ENCODE measurements at places on chromosomes 7 and 10.

- DNase-seq, result peak; percentile 57
Observed at GRCh38 chr7:26200038-26200443, 505 bp downstream of the HNRNPA2B1 start.

DNA sequence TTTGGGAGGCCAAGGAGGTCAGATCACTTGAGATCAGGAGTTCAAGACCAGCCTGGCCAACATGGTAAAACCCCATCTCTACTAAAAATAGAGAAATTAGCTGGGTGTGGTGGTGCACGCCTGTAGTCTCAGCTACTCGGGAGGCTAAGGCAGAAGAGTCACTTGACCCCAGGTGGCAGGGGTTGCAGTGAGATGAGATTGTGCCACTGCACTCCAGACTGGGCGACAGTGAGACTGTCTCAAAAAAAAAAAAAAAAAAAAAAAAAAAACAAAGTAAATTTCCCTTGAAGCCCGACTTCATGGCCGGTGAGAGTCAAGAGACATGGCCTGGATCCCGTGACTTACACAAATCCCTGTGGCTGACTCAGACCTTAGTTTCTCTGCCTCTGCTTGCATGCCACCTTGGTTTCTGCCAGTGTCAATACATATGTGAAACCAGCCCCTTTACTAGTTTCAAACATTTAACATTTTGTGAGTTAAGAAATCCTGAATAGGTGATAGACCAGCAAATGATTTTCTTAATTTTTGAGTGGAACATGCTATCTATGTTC, 62.8 kb downstream of the ZEB1 start:
- no peak for DNase-seq

DNA sequence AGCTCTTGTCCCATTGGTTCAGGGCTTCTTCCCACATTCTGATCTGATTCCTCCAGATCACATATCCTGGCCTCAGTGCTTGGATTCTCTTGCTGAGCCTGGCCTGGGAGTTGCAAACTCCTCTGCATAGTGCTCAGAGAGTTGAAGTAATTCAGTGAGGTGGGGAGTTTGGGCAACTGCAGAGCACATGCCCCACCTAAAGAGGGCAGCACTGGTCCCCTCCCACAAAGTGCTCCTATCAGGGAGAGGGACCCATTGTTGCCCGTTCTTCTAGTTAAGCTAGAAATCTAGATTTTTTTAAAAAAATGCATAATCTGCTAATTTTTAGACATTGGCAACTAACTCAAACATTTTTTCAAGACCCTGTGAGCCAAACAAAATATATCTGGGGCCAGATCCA, 45.1 kb downstream of the CHN2 start:
- no peak for DNase-seq

DNA sequence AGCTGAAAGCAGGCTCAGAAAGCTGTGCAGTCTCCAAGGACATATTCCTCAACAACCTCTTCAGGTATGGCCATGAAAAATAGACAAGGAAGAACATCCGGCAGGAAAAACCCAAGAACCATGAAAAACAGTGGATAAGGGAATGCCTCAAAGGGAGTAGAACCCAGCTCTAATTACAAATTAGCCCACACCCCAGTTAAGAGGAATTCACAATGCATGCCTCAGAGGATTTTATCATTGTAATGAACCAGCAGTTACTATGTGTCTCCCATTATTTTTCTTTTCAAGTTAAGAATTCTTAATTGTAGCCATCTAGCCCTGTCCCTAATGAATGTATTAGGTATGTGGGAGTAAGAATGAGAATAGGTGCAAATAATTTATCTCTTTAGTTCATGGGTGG, 19.7 kb upstream of the TNKS2 start:
- DNase-seq, result no peak

- DNase-seq, result no peak
Observed at GRCh38 chr7:16428182-16428581, 6.8 kb upstream of the CRPPA start.

DNA sequence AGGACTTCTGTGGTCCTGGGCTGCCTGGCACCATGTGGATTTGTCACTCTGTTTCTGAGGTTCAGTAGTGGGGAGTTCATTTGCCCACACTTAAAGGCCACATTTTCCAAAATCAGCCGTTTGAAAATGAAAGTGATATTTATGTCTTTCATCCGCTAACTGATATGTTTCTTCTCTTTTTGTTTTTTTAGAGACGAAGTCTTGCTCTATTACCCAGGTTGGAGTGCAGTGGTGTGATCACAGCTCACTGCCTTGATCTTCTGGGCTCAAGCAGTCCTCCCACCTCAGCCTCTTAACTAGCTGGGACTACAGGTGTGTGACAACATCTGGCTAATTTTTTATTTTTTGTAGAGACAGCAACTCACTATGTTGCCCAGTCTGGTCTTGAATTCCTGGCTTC, 58.6 kb downstream of the EBLN1 start:
- DNase-seq, result no peak

- no peak for DNase-seq
Observed at GRCh38 chr10:122308417-122309141, 37.5 kb downstream of the BTBD16 start.

Measured in activated T-helper 1 cell treated with Interleukin-2 at 50 U/mL for 16 hours (primary cell).